CD4-positive, alpha-beta T cell treated with Interleukin-17A for 4 hours (primary cell): ENCODE measurements at places on chromosomes 1 and 21.

- DNase-seq, result peak; percentile 16
Observed at GRCh38 chr1:34983700-34984355, 1.3 kb downstream of the TMEM35B start.

DNA sequence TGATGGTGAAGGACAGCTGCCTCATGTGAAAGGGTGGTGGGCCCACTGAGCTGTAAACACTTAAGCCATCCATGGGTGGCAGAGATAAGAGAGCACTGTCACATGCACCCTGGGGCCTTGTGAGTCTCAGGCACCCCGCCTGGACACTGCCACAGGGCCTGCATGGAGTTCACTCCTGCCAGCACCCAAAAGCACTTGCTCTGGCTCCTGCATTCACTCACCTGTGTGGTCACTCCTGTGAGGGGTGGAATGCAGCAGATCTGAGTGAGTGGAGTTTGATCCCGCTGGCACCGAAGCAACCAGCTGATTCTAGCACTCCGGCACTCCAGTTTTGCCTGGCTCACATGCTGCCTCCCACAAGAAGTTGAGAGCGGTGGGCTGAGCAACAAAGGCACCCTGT is 1142.1 kb upstream of the PRMT6 start:
- no peak for DNase-seq

GRCh38 chr1:200364831-200365230 is 45.0 kb downstream of the ZNF281 start:
- no peak for DNase-seq

DNA sequence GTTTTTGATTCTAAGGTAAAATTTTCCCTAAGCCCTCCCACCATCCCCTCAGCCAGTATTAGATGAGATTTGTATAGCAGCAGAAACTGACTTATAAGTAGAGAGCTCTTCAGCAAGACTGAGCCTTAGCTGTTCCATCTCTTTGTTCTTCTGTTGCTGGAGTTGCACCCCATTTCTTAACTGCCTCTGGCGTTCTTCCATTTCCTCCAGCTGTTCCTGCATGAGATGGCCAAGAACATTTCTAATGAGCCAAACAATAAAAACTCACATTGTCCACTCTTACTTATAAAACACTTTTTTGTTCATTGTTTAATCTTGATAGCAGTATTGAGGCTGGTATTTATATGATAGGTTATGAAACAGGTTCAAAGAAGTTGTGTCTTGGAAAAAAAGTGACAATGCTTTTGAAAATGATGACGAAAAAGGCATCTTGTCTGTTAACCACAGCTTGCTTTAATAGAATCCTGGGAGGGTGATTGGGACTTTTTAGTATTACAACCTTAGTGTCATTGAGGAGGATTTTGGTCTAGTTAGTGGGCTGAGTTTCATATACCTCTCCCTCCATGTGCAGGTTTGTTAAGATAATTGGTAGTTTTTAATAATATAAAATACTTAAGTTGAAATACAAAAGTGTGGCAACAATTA is 18.3 kb downstream of the SYNC start:
- no peak for DNase-seq

- DNase-seq, result no peak
Observed at GRCh38 chr1:203995228-203995627, 77.7 kb upstream of the SOX13 start.

DNA sequence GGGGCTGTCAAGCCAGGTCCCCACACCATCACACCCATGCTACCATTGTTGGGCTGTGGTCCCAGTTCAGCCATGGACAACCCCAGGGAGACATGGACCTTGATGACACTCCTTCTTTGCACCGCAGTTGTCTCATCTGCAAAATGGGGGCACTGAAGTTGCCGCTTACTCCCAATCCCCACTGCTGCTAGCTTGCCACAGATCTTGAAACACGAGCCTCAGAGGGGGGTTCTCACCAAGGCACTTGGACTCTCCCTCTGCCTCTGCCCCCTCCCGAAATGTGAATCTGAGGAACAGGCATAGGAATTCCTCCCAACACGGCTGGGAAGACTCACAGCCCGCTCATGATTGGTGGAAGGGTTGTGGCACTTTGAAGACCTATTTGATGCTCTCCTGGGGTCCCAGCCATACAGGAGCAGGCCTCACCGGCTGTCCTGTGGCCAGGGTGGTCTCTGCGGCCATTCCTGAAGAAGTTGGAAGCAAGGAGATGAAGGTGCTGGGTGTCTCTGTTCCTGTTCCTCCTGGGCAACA is 31.1 kb downstream of the RUNX3 start:
- no peak for DNase-seq

DNA sequence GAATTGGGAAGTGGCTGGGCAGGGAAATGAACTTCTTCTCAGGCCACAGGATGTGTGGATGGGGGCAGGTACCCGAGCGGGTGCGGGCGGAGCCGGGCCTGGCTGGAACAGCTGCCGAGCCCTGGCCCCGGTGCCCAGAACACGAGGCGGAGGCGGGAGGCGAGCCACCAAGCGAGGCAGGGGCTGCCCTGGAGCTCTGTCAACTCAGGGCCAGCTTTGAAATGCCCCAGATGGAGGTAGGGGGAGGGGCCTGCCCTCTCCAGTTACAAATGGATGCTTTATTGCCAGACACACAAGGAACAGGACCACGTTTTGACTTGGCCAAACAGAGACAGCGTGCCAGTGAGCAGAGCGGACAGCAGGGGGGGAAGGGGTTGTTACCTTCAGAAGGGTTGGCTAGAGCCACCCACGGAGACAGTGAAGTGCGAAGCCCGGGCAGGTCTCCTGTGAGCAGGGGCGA is 240.4 kb downstream of the SDCCAG8 start:
- no peak for DNase-seq

DNA sequence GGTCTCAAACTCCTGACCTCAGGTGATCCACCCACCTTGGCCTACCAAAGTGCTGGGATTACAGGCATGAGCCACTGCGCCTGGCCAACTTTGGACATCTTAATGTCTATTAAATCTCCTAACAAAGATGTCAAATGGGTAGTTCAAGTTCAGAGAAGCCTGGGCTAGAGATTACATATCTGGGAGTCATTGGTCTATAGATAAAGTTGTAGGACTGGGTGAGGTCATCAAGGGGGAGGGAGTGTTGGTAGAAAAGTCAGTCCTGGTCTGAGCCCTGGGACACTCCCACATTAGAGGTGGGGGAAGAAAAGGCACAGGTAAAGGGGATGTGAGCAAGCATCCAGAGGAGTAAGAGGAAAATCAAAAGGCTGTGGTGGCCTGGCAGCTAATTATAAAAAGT is 6.6 kb downstream of the UBIAD1 start:
- DNase-seq, result no peak

DNA sequence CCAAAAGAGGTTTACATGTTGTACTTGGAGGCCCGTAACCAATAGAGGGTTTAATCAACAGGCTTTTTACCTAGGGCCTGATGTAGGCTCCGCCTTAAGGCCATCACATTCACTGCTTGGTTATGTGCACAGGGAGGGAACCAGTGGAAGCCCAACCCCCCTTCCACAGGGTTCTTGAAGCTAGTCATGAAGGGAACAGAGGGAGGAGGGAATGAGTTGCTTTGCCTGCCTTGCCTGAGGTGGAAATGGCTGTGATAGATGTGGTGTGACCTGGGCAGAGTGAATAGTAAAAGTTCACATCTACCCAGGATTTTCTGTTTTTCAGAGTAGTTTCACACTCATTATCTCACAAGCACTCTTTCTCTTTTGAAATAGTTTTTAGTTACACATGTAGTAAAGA is 215.1 kb downstream of the ST6GALNAC3 start:
- peak; percentile 30 for DNase-seq

DNA sequence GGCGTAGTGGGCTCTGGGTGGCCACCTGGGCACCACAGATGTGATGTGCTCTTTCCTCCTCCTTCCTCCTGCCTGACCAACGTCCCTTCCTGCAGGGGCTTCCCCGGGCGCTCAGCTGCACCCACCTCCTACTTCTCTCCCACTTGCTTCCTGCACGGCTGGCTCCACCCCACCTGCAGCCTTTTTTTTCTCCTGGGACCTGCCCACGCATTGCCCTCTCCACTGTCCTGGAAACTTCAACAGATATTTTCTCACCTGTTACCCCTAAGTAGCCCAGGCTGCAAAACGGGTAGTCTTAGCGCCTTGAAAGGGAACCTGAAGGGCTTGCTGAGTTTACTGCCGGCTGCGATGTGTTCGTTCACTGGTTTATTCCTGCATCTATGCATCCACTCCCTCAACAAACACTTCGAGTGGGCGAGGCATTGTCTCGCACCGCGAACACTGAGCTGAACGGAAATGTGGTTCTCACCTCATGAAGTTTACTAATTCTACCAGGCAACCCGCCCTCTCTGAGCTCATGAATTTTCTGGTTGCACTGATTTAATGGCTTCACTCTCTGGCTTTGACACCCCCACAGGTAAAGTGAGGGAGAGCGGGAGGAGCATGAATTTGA is 23.6 kb downstream of the ZBTB18 start:
- DNase-seq, result peak; percentile 81

DNA sequence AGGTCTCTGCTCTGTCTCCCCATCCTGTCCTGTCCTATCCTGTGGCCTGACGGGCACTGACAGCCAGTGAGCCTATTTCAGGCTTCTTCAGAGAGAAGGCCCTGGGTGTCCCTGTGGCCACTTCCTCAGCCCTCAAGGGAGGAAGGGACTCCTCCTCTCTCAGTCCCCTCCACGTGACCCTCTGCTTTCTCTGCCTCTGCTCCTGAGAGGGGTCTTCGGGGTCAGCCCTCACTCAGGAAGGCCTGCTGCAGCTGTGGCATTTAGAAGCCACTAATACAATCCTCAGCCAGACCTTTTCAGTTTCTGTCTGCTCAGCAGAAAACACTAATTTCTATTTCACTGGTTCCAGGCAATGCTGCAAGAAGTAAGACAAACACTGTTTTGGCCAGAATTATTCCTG is 43.6 kb upstream of the ETV3 start:
- no peak for DNase-seq

DNA sequence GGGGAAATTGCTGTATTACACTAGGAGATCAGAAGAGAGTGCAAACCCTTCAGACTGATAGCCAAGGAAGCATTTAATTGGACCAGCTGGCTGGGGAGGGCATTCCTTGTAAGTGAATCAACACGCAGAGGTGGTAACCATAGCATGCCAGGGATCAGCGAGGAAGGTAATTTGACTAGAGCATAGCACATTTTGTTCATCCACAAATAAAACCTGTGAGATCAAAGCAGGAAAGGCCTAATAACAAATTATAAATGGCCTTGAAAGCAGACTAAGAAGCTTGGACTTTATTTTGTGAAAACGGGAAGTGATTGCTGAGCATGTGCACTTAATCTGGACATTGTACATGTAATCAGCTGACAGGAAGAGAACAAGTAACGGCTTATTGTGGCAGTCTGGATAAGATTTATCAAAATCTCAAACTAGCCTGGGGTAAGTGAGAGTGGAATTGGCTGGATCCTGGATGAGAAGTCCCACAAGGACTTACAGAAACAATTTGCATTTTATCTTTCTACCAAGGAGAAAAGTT is 11.7 kb upstream of the CD55 start:
- DNase-seq, result no peak

- DNase-seq, result no peak
Observed at GRCh38 chr1:46236882-46237281, 10.7 kb upstream of the RAD54L start.

- DNase-seq, result no peak
Observed at GRCh38 chr1:231781892-231782291, 155.3 kb downstream of the DISC1 start.

- no peak for DNase-seq
Observed at GRCh38 chr1:33821291-33821690, 42.6 kb upstream of the HMGB4 start.

- DNase-seq, result no peak
Observed at GRCh38 chr21:45505416-45506021, 36.7 kb downstream of the SLC19A1 start.

DNA sequence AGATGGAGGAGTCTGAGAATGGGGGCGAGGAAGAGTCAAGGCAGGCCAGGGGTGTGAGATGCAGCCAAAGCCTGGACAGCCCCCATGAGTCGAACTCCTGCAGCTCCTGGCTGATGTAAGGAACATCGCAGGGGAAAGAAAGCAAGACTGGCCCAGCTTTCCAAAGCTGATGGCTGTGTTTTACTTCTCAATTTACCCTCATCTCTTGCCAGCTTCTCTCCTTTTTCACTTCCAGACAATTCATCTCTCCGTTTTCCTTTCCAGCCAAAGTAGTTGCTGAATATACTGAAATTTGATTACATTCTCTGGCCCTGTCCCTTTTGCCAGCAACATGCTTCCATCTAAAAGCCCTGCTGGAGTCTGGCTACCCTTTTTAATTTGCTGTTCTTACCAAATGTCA is 40.0 kb upstream of the UBE2U start:
- no peak for DNase-seq

DNA sequence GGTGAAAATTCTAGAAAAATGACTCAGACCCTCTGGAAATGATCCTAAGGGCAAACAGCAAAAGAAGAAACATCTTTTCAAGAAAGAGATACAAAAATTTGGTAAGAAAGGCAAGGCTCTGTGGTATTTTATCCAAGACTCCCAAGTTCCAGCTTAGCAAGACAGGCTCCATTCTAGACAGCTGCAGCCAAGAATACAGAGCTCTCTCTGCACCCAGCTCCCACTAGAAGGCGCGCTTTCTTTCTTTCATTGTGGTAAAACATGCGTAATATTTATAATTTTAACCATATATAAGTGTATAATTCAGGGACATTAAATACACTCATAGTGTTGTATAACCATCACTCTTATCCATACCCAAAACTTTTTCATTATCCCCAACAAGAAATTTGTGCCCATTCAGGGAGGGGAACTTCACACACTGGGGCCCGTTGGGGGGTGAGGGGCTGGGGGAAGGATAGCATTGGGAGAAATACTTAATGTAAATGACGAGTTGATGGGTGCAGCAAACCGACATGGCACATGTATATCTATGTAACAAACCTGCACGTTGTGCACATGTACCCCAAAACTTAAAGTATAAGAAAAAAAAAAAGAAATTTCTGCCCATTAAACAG is 2.2 kb upstream of the HFM1 start:
- DNase-seq, result no peak

DNA sequence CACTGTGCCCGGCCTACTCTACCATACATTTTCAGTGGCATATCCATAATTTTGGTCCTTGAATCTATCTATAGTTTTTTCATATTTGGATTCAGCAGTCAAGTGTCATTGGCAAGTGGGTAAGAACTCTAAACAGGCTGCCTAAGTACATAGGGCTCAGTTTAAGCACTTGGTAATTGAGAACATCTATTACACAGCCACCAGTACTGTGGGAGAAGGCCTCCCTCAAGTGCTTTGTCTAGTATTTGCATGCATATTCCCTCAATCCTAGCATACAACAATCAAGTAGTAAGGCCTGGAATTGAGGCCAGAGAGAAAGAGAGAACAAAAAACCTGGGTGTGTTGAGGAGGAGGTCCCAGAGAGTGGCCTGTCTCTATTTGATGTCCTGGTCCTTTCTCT is 325.2 kb downstream of the USP25 start:
- DNase-seq, result no peak

DNA sequence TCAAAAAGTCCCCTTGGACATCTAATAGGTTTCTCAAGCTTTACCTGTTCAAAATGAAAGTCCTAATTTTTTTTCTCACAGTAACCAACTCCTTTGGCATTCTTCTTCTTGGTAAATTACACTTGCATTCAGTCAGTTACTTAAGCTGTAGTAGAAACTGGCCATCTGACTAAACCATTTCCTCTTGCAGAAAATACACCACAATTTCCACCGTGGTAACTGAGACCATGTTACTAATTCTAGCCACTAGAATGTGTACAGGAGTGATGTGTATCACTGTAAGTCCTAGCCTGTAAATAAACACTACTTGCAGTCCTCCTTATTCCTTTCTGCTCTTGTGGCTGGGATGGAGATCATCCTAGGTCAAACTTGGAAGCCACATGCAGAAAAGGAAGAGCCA is 965.4 kb upstream of the TMPRSS15 start:
- DNase-seq, result no peak
